ENCODE measurements at places on chromosomes 3 and 15.

DNA sequence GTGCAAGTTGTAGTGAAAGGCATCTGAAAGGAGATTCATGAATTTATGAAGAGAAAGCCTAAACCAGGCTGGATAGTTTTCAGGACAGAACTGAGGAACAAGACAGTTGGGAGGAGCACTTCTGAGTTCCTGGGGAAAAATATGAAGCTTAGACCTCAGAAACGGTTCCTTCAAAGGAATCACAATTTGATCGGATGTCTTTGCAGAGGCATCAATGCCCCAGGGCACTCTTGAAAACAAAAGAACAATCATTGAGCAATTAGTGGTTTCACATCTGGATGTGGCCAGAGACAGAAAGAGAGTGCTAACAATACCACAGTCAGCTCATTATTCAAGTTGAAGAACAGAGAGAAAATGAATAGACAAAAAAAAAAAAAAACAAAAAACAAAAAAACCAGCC is 86.2 kb downstream of the KLF13 start:
- DNase-seq = no peak

DNA sequence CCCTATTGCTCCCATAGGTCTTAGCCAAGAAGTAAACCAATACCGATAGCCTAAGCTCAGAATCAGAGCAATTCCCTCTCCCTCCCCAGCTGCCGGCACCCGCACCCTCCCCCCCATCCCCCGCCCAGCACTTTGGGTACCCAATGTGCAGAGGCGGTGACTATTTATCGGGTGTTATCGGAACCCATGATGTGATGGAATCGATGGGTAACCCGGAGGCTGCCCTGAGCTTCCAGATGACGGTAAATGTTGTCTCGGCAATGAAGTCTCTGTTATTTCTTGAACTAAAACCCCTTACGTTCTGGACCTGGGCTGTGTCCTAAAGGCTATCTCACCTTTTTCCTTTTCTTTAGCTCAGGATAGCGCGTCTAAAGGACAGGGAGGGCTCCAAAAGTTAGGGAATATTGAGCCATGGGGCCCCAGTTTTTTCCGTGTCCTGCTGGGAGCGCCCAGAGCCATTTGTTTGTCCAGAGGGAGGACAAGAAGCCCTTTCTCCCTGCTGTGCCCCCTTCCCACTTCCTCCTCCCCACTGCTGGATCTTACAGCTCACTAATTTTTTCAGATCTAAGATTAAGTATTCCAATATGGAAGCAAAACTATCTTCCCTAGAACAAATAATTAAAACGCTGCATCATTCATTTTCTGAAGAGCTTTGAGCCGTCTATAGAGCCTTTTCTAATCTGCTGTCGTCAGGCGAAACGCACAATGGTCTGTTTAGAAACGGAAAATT is 1.5 kb downstream of the SLITRK3 start:
- DNase-seq = no peak

GRCh38 chr15:78149805-78150751 is 916 bp downstream of the IDH3A start:
- DNase-seq = no peak

DNA sequence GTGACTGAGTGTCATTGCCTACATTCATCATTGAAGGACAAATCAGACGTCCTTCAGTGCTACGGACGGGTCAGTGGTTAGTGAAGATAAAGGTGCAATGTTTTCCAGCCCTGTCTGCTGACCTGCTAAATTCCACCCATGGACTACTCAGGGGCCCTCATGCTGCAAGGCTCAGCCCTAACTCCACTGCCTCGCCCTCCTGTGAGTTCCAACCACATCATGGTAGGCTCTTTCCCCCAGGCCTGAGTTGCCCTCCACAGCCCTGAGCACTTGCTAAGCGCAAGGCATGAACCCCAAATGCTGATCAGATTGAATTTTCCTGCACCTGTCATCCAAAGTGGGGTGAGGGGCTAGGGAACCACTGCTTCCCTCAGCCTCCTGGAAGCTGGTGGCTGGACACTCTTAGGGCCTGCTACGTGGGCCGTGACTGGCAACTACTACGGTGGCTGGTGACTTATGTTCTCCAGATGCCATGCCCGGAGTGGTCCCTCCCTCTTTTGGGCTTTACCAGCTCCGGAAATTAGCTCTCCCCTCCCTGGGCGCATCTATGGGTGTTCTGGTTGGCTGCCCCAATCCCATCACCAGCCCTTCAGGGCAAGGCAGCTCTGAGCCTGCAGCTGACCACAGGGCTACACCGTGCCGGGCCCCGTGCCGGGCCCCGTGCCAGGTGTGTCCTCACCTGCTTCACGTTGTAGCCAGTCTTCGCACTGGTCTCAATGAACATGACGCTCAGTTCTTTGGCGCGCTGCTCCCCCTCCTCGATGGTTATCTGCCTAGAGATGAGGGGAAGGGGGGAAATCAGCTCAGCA is 32.1 kb downstream of the SRPRB start:
- no peak for DNase-seq

DNA sequence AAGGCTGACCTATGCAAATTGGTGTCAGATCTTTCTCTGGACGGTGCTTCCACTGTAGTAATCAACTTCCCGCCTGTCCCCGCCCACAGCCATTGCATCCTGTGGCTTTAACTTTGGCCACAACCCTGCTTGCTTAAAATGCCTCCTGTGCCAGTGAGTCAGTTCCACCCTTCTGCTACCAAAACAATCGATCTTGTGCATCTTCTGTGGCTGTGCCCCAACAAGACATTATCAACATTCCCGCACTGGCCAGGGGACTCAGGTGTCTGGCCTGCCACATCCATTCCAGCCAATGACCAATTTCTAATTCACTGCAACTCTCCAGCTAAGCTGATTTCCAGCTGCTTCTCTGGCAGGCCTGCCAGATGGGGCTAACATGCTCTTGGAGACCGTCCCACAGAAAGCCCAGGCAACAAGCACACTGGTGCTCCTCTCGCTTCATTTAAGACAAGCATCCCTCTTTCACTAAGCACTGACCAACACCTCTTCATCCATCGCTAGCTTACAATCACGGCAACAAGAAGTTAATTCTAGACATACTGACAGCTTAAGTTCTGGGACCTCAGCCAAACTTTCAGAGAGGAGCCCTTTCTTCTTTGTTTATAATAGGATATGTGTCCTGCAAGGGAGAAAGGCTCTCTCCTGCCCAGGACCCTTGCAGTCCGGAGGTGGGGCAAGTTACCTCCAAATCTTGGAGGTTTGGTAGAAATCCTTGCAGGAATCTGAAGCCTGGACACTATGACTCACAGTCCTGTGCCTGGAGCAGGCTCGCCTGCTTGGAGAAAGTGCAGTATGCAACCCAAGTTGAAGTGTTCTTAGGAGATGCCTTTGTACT is 6.7 kb downstream of the CA12 start:
- DNase-seq = no peak

- DNase-seq = no peak
Observed at GRCh38 chr3:184912163-184912562, 100.2 kb downstream of the VPS8 start.

GRCh38 chr3:168591587-168591986 is 495.9 kb upstream of the GOLIM4 start:
- no peak for DNase-seq

GRCh38 chr3:193743702-193744047 is 150.7 kb downstream of the OPA1 start:
- no peak for DNase-seq

DNA sequence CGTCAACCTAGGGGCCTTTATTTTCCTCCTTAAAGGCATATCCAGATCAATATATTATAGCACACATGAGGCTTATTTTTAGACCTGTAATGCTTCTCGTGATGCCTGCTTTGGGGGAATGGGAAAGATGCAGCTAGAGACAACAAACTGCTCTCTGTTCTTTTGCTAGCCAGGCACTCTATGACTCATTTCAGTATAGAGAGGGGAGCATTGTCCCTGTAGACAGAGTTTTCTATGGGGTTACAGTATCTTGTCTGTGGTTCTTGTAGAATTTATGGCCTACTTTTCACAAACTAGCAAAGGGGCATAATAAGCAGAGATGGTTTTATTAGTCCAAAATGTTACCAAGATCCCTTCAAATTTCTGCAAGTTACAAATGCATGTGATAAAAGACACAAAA is 305.6 kb downstream of the LSAMP start:
- DNase-seq = no peak

DNA sequence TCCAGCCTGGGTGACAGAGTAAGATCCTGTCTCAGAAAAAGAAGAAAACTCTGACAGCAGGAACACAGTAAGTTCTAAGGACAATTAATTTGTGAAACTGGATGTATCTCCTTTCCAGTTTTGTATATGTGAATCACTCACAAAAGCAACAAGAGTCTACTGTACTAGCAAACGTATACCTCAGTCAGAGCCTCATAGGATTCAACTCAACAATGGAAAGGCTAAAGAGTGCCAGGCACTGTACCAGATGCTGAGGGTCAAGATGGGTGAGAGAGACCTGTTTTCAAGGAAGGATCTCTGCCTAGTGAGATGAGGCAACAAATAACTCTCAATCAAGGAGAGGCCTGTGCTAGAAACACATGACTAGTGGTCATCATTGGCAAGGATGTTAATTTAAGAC is 14.9 kb downstream of the TBL1XR1 start:
- no peak for DNase-seq

DNA sequence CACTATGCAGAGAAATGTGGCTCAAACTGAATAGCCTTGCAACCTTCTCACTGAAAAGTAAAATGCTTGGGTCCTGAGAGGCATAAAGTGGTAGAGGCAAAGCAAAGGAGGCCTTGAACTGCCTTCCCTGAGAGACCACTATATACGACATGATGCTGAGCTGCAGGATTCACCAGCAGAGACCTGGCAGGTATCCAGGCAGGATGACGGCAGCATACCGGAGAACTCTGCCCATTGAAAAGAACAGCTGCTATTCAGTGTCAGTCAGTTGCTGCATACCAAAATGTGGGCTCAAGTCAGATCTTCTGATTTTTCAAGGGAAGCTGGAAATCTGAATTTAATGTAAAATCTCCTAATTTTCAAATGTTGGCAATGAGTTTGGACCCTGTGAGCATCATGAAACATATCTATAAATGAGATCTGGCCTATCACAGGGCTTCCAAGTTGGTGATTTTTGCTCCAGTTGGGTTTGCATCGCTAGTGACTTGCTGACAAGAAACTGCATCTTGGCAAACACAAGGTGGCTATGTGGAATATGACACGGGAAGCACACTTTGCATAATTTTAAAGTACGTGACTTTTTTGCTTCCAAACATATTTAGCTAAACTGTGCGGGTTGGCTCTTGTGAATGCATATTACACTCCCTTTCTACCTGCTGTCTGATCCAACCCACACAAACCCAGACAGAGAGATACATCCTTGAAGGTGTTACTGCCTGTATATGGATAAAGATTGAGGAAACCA is 529.0 kb downstream of the AGBL1 start:
- no peak for DNase-seq

- no peak for DNase-seq
Observed at GRCh38 chr3:56806407-56806806, 4.7 kb upstream of the ARHGEF3 start.

DNA sequence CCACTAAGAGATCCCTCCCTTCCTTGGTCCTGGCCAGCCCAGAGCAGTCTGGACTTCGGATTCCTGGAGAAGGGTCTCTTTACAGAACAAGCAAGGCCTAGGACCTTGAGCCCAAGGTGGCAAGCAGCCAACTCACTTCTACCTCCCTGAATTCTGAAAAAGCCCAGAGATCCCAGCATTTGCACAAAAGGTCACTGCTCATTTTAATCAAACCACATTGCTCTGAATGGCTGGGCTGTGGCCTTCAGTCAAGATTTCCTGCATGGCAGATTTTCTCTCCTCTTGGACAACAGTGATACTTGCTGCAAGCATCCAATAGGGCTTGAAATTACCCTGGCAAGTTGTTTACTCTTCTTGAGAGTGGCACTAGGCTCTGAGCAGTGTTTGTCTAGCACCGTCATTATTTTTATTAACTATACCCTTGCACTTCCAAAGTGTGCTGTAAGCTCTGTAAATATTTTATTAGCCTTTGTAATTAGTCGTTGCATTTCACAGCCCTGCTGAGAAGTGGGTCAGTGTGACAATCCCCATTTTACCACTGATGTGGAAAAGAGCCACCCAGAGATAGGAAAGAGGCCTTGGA is 274.7 kb upstream of the CTNNB1 start:
- DNase-seq = no peak

- DNase-seq = no peak
Observed at GRCh38 chr3:24829011-24829581, 334.4 kb upstream of the THRB start.

DNA sequence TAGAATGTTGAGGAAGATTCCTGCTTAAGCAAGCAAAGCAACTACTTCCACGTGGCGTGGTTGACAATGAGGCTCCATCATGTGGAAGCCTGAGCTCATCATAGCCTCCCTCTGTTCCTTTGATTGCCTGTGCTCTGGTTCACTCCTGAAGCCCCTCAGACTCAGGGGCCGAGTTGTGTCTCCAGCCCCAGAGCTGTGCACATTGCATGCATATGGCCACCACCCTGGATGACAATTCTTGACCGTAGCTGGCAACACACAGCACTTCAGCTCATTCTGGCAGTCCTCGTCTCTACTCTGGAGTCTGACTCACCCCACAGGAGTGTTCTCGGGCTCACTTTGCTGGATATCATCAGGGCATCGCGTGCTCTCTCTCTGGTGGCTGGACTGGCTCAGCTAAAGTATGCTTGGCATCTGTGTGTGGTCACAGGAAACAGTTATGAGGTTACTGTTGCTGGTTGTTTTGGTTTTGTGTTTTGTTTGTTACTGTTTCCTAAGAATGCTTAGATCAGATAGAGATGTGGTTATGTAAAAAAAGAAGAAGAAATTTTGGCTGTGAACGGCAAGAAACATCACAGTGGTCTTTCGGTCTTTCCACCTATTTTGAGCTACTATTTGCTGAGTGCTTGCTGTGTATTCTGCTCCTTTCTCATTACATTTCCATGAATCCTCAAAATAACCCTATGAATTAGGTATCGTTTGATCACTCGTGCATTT is 41.6 kb upstream of the MRPS22 start:
- DNase-seq = no peak

- no peak for DNase-seq
Observed at GRCh38 chr3:188327433-188327832, 173.5 kb downstream of the LPP start.

- no peak for DNase-seq
Observed at GRCh38 chr15:72229076-72229946, 1.7 kb downstream of the PKM start.

DNA sequence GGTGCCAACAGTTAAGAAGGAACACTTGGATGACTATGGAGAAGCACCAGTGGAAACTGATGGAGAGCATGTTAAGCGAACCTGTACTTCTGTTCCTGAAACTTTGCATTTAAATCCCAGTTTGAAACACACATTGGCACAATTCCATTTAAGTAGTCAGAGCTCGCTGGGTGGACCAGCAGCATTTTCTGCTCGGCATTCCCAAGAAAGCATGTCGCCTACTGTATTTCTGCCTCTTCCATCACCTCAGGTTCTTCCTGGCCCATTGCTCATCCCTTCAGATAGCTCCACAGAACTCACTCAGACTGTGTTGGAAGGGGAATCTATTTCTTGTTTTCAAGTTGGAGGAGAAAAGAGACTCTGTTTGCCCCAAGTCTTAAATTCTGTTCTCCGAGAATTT is 3.0 kb downstream of the SKIL start:
- DNase-seq = no peak

- no peak for DNase-seq
Observed at GRCh38 chr3:114823061-114823460, 324.0 kb downstream of the ZBTB20 start.

GRCh38 chr3:57604971-57605370 is 7.8 kb upstream of the ARF4 start:
- DNase-seq = no peak

- no peak for DNase-seq
Observed at GRCh38 chr3:150079029-150079739, 108.5 kb upstream of the PFN2 start.
